Activated CD4-positive, alpha-beta memory T cell treated with anti-CD3 and anti-CD28 coated beads, Interleukin-2, amount 10 ng/mL, durations not matched to agents 7 days and 5 days (primary cell): ENCODE measurements at places on chromosomes 3 and 15. TPM values are rescaled to one million over a fixed set of nuclear protein-coding genes. Genes with fewer than 3 reads are reported as not detected.

The SLC7A14 gene
- total RNA-seq: not detected

The KY gene
- not detected for total RNA-seq

The ZIC1 gene
- total RNA-seq: not detected

The RTP4 gene
- total RNA-seq: 24.1 TPM

The CIB2 gene
- total RNA-seq: 1.1 TPM

The C3orf18 gene
- total RNA-seq: 17.5 TPM

The BCL2A1 gene
- 12.3 TPM for total RNA-seq

The GNAT1 gene
- not detected for total RNA-seq

The TTC21A gene
- 11.2 TPM for total RNA-seq

The PLSCR2 gene
- total RNA-seq: not detected

The DLL4 gene
- not detected for total RNA-seq

The RBPMS2 gene
- total RNA-seq: not detected

The GP9 gene
- total RNA-seq: not detected

The COL8A1 gene
- 0.13 TPM for total RNA-seq

The FMN1 gene
- 0.03 TPM for total RNA-seq

The ZNF385D gene
- total RNA-seq: not detected

The SUSD5 gene
- not detected for total RNA-seq

The DAZL gene
- total RNA-seq: not detected

The THRB gene
- total RNA-seq: not detected

The LRRIQ4 gene
- not detected for total RNA-seq

The C3orf49 gene
- total RNA-seq: not detected

The SOX2 gene
- total RNA-seq: not detected

The PCOLCE2 gene
- total RNA-seq: not detected

The MNS1 gene
- total RNA-seq: not detected

The ALPK3 gene
- total RNA-seq: 0.20 TPM

The SLC24A5 gene
- total RNA-seq: not detected

The AHSG gene
- not detected for total RNA-seq

The GABRA5 gene
- total RNA-seq: not detected

The CNTN6 gene
- total RNA-seq: not detected

The GALNT15 gene
- total RNA-seq: not detected

The TNFSF10 gene
- 118 TPM for total RNA-seq

The TM4SF18 gene
- total RNA-seq: not detected

The SCAANT1 gene
- total RNA-seq: not detected

The SLC28A1 gene
- total RNA-seq: not detected

The DISP2 gene
- 0.18 TPM for total RNA-seq

The TMEM207 gene
- total RNA-seq: not detected

The TRIM69 gene
- 88.2 TPM for total RNA-seq

The ADGRG7 gene
- total RNA-seq: not detected

The SEMA3G gene
- 0.20 TPM for total RNA-seq

The LIPC gene
- total RNA-seq: 0.68 TPM

The RARRES1 gene
- not detected for total RNA-seq

The PPP1R14D gene
- total RNA-seq: not detected

The SCN5A gene
- not detected for total RNA-seq

The ALCAM gene
- total RNA-seq: 12.4 TPM

The CPN2 gene
- total RNA-seq: not detected
